ENCODE measurements at places on chromosomes 3 and 15.

- no peak for DNase-seq
These were observed 117.5 kb downstream of the TPRG1 start for GRCh38 chr3:189289251-189289650.

DNA sequence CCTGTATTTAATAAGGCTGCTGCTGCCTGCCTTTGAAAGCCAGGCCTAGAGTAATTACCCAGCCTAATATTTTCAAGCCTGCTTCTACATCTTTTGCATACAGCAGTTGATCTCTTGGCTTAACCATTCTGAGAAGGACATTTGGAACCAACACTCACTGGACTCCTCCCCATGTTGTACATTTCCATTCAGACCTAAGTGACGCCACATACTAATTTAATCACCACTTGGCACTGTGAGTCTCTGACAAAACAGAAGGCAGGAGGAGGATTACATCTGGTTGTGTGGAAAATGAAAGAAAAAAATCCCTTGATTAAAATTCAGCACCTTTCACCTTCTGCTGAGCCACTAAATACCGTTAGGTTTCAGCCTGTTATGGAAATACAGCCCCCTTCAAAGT is 102.2 kb upstream of the ARRDC4 start:
- no peak for DNase-seq

GRCh38 chr3:149662240-149662887 is 4.5 kb upstream of the WWTR1 start:
- DNase-seq: no peak

DNA sequence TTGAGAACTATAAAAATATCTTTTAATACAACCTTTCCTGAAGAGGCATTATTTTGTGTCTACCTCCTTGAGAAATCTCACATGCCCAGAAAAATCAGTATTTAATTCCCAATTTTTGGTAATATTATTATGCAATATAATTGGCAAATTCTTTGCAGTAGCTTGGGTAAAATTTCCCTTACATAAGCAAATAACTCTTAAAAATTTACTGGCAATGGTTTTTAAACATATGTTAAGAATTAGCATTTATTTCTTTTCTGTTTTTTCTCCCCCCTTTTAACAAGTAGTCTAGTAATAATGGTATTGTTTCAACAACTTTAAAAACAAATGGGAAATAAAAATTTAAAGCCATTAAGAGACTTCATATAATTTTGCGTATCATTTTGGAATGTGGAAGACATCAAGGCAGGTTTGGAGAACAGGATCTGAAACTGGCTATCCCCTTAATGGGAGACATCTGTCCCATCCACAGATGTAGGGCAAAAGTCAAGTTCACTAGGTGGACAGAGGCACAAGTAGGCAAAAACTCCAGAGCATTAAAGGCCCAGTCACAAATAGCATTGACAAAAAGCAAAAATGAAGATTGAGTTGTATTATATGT is 89.6 kb upstream of the AADACL2 start:
- no peak for DNase-seq

DNA sequence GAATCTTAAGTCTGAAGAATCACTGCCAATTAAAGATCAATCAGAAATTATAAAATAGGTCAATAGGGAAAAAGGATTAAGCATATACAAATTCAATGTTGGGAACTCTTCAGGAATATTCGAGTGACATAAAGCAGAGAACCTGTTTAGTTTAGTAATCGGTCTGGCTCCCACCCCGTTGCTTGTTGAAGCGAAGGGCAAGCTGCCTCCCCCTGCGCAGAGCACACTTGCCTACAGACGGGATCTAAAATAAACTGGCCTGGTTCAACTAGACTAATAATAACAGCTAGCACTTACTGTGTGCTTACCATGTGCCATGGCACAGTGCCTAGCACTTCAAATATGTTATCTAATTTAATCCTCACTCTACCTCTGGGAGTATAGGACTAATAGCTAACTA is 8.6 kb downstream of the SEMA6D start:
- no peak for DNase-seq

- DNase-seq: no peak
These were observed 245.1 kb upstream of the NAALADL2 start for GRCh38 chr3:174614036-174614435.

DNA sequence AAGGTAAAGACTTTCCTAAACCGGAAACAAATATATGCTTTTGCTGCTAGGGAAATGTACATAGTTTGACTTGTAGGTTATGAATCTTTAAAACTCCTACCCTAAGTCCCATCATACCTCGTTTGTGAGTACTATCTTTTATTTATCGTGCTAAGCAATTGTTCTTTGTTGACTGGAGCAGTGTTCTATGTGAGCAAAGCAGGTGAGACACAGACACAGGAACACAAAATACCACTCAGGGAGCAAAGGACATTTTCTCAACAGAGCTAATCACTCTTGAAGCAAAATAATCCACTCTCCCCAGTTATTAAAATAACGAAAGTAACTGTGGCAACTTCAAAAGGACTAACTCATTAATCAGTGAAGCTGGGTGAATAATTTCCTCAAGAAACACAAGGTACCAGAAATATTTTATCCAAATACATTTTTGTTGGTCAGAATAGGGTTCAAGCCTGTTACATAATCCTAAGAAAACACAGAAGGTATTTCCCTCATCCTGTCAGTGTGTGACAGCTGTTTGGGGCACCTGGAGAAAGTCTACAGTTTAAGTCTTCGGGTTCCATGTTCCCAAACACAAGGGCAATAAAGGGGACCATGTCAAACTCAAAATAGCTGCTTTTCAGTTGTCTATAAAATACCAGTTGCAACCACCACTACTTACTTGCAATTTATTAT is 407.7 kb downstream of the FOXP1 start:
- no peak for DNase-seq

GRCh38 chr3:33787328-33788009 is 11.0 kb upstream of the PDCD6IP start:
- peak; percentile 52 for DNase-seq

DNA sequence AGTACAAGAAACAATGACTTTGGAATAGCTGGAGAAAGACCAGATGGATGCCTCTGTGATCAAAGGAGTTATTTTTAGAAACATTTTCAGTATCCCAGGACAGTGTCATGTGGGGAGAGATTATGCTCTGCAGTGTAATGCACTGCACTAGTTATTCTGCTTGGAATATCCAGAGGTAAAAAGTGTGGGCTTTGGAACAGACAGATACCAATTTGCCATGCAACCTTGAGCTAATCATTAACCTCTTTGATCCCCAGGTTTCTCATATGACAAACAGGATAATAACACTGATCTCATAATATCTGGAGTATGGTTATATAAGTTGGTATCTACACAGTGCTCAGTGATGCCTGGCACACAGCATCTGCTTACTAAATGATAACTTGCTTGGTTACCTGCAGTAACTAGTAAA is 12.2 kb upstream of the SLC7A14 start:
- DNase-seq: no peak

- DNase-seq: no peak
These were observed 16.4 kb upstream of the ALAS1 start for GRCh38 chr3:52181543-52181942.
